Activated CD4-positive, alpha-beta T cell treated with anti-CD3 and anti-CD28 coated beads, Interleukin-2, Interleukin-6, amounts not matched to agents 100 ng/mL and 50 ng/mL, durations not matched to agents 16 hours and 8 hours (primary cell): ENCODE measurements at places on chromosomes 1 and 21.

DNA sequence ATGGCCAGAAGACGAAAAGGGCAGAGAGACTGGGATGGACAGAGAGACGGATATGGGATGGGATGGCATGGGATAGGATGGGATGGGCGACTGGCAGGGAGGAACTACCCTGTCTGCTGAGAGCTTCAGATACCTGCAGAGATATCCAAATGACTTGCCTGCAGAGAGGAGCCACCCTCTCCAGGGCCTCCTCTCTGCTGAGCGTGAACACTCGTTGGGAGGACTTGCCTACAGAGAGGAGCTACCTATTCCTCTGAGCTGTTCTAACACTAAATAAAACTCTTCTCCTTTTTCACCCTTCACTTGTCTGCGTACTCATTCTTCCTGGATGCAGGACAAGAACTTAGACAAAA lies 67.1 kb upstream of the LRRN2 start:
- no peak for DNase-seq

GRCh38 chr1:28860332-28861073 lies 48.5 kb downstream of the OPRD1 start:
- DNase-seq, result no peak

GRCh38 chr21:34927992-34928391 lies 121.1 kb downstream of the RUNX1 start:
- DNase-seq, result no peak

GRCh38 chr1:148010527-148010926 lies 82.3 kb downstream of the GPR89B start:
- no peak for DNase-seq

DNA sequence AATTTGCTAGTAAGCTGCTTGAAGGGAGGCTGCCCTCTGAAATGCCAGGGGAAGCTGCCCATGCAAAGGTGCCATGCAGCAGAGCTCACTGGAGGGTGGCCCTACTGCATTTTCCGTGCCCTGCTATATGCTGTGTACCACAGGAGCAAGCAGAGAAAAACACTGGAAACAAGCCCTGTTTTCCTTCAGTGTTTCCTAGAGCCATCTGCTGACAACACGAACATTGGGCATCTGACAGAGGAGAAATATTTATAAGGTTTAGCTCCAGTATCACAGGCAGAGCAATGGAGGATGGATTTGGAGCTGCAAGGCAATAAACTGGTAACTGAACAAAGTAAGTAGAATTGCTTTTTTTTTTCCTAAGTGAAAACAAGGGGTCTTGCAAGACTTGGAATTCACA lies 198.4 kb downstream of the USP25 start:
- DNase-seq, result no peak
